Ovary (tissue), 10 donors: ENCODE measurements at places on chromosomes 12 and 14. TPM values are rescaled to one million over a fixed set of nuclear protein-coding genes. Genes with fewer than 3 reads are reported as not detected.

- no peak for DNase-seq
- H3K36me3 ChIP-seq, result no peaks in the 10 kb centered on the region
- H3K4me1 ChIP-seq, result no peaks in the 10 kb centered on the region
- no peak overlapping the region for H3K27ac ChIP-seq
Observed at GRCh38 chr12:11953523-11953922, 117.2 kb upstream of the BCL2L14 start.

KRT6B gene
- total RNA-seq, result 0.11 TPM

GRCh38 chr12:46369095-46369473 lies 3.5 kb downstream of the SLC38A2 start:
- peak overlapping the region; percentile 99 for H3K4me3 ChIP-seq
- peaks cover 2% of the 10 kb centered on the region for H3K36me3 ChIP-seq
- no peak overlapping the region for H3K27ac ChIP-seq
- DNase-seq, result no peak
- no peaks in the 10 kb centered on the region for H3K27me3 ChIP-seq
- H3K4me1 ChIP-seq, result peaks cover 11% of the 10 kb centered on the region

- DNase-seq, result no peak
- no peaks in the 10 kb centered on the region for H3K27me3 ChIP-seq
- H3K36me3 ChIP-seq, result no peaks in the 10 kb centered on the region
- no peak overlapping the region for H3K4me3 ChIP-seq
- no peaks in the 10 kb centered on the region for H3K4me1 ChIP-seq
- H3K27ac ChIP-seq, result no peak overlapping the region
Observed at GRCh38 chr12:88935856-88936255, 355.6 kb upstream of the KITLG start.

- no peak overlapping the region for H3K27ac ChIP-seq
- no peaks in the 10 kb centered on the region for H3K36me3 ChIP-seq
- H3K4me1 ChIP-seq, result no peaks in the 10 kb centered on the region
- H3K4me3 ChIP-seq, result no peak overlapping the region
Observed at GRCh38 chr12:11568762-11569478, 80.6 kb upstream of the ETV6 start.

GRCh38 chr12:99977550-99977949 lies 7.2 kb downstream of the ANKS1B start:
- no peaks in the 10 kb centered on the region for H3K27me3 ChIP-seq
- H3K27ac ChIP-seq, result no peak overlapping the region
- H3K36me3 ChIP-seq, result no peaks in the 10 kb centered on the region
- H3K4me3 ChIP-seq, result no peak overlapping the region
- DNase-seq, result no peak

GRCh38 chr14:25041484-25041883 lies 8.5 kb downstream of the STXBP6 start:
- H3K27me3 ChIP-seq, result no peaks in the 10 kb centered on the region
- H3K4me1 ChIP-seq, result no peaks in the 10 kb centered on the region
- H3K4me3 ChIP-seq, result no peak overlapping the region
- no peak for DNase-seq
- no peak overlapping the region for H3K27ac ChIP-seq
- no peaks in the 10 kb centered on the region for H3K36me3 ChIP-seq

DNA sequence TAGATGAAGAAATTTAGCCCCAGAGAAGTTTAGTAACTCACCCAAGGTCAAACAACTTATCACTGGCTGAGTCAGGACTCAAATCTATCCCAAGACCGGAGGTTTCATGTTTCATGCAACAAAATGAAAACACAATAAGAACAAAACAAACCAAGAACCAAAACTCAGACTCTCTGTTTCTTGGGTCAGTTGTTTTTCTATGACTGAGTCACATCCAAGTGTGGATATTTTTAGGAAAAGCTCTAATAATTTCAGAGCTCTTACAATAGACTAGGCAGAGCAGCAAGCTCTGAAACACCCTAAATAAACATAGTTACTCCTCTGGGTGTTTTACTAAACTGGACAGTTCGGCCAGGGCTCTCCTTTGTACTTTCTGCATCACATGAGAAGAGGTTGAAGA lies 87.6 kb upstream of the PRB2 start:
- no peaks in the 10 kb centered on the region for H3K27me3 ChIP-seq
- no peak for DNase-seq
- H3K27ac ChIP-seq, result no peak overlapping the region
- no peaks in the 10 kb centered on the region for H3K36me3 ChIP-seq
- no peak overlapping the region for H3K4me3 ChIP-seq

DNA sequence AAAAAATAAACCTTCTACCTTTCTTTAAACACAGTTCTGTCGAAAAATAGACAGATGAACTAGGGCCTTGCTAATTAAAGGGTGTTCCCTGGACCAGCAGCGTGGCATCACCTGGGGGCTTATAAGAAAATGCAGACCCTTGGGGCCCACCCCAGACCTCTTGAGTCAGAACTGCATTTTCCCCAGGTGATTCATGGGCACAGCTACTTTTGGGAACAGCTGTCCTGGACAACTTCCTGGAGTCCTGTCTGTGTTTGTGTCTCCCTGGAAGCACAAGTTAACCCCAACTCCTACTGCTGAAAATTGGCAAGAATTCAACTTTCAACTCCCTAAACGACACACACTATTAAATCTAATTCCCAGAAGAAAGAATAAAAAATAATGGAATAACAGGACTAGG lies 17.8 kb downstream of the FBLN5 start:
- H3K27me3 ChIP-seq, result no peaks in the 10 kb centered on the region
- no peak for DNase-seq

- no peaks in the 10 kb centered on the region for H3K36me3 ChIP-seq
- no peaks in the 10 kb centered on the region for H3K27me3 ChIP-seq
- H3K4me3 ChIP-seq, result no peak overlapping the region
- H3K27ac ChIP-seq, result no peak overlapping the region
Observed at GRCh38 chr12:69657376-69658137, 41.5 kb downstream of the BEST3 start.

- no peaks in the 10 kb centered on the region for H3K27me3 ChIP-seq
- H3K4me1 ChIP-seq, result no peaks in the 10 kb centered on the region
- no peaks in the 10 kb centered on the region for H3K36me3 ChIP-seq
Observed at GRCh38 chr12:28212182-28212581, 21.9 kb downstream of the CCDC91 start.

RHOJ gene
- 7.6 TPM for total RNA-seq

TAS2R43 gene
- 1.8 TPM for total RNA-seq

DNA sequence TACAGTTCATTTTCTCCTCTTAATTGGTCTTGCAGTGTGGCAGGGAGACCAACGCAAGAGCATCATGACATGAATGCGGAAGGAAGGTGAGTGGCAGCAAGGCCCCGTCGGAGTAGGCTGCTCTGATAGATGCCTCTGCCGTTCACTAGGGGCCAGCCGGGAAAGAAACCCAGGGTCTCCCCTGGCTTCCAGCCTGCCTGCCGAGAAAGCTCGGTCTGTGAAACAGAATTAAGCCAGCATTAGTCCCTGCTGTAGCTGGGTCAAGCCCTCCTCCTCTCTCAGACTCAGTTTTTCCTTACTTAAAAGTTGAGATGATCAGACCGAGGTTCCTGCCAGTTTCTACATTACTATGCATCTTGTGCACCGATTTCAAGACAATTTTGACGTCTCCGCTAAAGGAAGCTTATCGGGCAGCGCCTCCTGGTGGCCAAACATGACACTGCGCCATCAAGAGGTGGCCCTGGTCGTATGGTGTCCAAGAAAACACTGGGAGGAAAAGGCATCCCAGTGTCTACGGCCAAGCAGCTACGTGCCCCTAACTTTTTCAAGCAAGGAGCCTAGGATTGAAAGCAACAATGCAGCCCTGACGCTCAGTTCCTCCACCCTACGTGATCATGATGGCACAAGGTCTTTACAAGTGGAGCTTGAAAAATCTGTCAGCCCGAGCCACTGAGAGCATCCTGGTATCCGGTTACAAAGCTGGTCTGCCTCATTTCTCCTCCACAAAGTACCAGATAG lies 131.6 kb downstream of the KSR2 start:
- H3K27ac ChIP-seq, result no peak overlapping the region
- no peaks in the 10 kb centered on the region for H3K27me3 ChIP-seq
- H3K4me3 ChIP-seq, result no peak overlapping the region
- no peaks in the 10 kb centered on the region for H3K36me3 ChIP-seq

DNA sequence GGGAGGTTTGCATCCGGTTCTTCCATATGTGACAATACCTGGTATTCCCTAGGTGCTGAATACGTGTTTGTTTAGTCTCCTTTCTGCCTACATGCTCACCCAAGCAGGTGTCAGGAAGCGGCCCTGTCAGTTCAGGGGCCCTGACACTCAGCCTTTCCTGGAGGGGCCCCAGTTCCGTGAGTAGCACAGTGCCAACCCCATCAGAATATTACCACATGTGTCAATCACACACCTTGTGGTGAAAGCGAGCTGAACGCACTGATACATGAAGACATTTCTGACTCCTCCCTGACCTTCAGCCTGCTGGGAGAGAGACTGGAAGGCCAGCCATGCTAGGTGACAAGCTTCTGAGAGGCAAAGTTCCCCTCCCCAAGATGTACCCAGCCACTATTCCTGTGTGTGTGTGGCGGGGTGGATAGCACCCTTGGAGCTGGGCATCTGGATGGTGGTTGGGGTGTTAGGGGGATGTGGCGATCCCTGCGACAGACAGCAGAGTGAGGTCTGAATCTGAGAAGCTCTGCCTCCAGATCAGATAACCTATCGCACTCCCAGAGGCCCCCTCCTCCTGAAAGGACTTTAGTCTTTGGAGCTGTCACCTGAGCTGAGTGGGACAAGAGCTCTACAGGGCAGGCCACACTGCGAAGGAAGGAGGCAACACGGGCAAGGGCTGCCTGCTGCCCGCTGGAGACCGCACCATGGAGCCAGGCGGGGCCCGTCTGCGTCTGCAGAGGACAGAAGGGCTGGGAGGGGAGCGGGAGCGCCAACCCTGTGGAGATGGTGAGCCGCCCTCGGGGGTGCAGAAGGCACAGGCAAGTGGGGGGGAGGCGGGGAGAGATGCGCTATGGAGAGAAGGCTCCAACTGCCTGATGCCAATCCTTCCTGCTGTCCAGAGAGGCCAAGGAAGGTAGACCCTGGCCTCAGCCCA lies at the start of gene SOAT2:
Gene SOAT2, plus strand, starts transcription at position 604 of the 925 bp plus-strand sequence. Its CDS starts 92 bp downstream, at position 696.
- H3K4me3 ChIP-seq, result no peak within 1 kb of the TSS
- no peaks in the 10 kb centered on the region for H3K36me3 ChIP-seq
- H3K4me1 ChIP-seq, result peaks cover 6% of the 10 kb centered on the region
- no peak for DNase-seq
- no peak within 1 kb of the TSS for H3K27ac ChIP-seq

DNA sequence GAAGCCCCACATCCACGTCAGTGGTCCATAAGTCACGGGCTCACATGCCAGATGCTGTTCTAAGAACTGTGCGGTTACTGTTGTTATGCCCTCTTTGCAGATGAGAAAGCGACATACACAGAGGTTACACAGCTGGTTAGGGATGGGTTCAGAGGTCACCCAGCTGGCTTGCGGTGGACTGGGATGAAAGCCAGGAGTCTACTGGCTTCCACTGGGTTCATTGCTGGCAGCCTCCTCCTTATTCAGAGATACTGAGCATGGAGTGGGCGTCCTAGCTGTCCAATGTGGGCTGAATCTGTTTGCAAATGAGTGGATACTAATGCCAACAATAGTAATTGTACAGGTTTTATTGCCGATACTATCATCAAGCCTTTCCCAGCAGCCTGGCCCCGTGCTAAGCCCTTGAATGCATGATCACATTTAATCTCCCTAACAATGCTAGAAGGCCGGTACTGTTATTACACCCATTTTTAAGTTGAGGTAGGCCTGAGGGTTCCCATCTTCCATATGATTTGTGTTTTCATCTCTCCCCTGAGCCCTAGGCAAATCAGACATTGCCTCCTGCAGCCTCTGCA lies 129.1 kb downstream of the PLXNC1 start:
- H3K4me3 ChIP-seq, result no peak overlapping the region
- H3K27me3 ChIP-seq, result no peaks in the 10 kb centered on the region
- H3K4me1 ChIP-seq, result peaks cover 7% of the 10 kb centered on the region

DNA sequence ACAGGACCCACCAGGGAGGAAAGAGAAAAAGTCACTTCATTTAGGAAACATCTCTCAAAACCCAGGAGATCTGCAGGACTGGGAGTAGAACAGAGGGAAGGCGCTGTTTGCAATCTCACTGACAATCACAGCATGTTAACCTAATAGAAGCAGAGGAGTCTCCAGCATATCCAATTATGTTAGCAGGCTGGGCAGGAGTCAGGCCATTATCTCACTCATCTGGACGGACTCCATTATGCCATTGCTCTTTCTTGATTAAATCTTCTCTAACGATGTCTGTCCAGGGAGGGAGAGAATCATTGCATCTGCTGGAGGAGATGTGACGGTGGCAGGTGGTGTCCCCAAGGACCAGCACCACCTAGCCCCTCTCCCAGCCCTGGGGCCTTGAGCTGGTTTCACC lies 203.8 kb upstream of the SFSWAP start:
- H3K36me3 ChIP-seq, result no peaks in the 10 kb centered on the region
- H3K4me1 ChIP-seq, result no peaks in the 10 kb centered on the region
- H3K4me3 ChIP-seq, result no peak overlapping the region
- no peak for DNase-seq
- no peaks in the 10 kb centered on the region for H3K27me3 ChIP-seq

GRCh38 chr12:57340104-57340503 lies 89.1 kb upstream of the STAC3 start:
- H3K27me3 ChIP-seq, result no peaks in the 10 kb centered on the region
- H3K4me1 ChIP-seq, result peaks cover 3% of the 10 kb centered on the region
- H3K36me3 ChIP-seq, result no peaks in the 10 kb centered on the region
- DNase-seq, result peak; percentile 71

DNA sequence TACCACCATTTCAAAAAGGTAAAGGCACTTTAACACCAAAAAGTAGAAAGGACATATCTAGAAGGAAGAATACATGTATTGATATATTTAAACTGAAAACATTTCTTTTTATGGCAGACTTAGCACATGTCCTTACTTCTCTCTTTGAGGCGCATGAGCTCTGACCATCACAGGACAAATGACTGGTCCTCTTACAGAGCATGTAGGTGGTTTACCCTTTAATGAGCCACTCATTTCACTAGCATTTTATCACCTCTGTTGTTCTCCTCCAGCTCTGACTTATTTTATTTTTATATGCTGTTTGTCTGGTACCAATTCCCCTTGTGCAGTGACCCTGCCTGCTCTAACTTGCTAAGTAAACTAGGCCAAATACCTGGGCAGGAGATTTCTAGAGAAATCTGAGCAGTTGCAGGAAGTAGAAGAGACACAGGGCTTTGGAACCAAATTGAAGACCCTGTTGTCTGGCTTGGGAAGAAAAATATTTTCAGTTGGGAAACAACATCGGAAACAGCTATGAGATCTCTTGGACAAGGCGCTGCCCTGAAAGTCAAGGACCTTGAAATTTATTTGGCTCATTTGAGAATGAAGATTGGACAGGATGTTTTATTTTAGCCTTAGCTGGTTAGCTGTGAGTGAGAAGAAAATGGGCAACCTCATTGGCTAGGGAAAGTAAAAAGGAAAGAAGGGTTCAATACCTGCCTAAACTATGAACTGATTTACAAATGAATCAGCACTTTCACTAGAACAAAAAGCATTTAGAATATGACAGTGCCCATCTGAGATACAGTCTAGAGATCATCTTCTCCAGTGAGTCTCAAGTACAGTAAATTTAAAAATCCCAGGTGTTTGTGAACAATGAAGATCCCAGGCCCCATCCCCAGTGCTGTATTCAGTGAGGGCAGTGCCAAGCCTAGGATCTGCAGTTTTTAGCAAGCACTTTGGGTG lies 374.4 kb downstream of the ZFP36L1 start:
- peak overlapping the region; percentile 58 for H3K27ac ChIP-seq
- no peaks in the 10 kb centered on the region for H3K27me3 ChIP-seq
- no peaks in the 10 kb centered on the region for H3K36me3 ChIP-seq
- H3K4me1 ChIP-seq, result peaks cover 28% of the 10 kb centered on the region
- H3K4me3 ChIP-seq, result no peak overlapping the region
